ENCODE measurements at places on chromosomes 16 and 17.

GRCh38 chr16:68259007-68259825 lies 5.1 kb upstream of the SLC7A6 start:
- DNase-seq, result no peak

- DNase-seq, result no peak
Measured at GRCh38 chr17:1413281-1413791, 13.3 kb upstream of the YWHAE start.

GRCh38 chr17:45732926-45733505 lies 51.1 kb upstream of the CRHR1 start:
- DNase-seq, result no peak

GRCh38 chr17:46212634-46213435 lies 19.6 kb upstream of the KANSL1 start:
- peak; percentile 9 for DNase-seq

DNA sequence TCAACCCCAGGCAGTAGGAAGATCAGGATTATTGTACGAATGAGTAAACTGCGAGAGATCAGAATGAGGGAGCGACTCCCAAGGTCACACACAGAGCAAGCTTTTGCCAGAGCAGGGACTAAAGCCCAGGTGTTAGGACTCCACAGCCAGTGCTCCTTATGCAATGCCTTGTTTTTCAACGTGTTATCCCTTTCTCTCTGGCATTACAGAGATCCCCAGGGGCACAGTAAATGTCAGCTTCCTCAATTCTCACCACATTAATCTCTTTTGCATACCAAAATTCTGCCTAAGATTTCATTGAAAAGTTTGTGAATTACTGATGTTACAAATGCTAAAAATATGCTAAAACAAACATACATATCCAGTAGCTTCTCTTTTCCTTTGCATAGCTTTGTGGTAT lies 68.1 kb upstream of the CES5A start:
- DNase-seq, result no peak

DNA sequence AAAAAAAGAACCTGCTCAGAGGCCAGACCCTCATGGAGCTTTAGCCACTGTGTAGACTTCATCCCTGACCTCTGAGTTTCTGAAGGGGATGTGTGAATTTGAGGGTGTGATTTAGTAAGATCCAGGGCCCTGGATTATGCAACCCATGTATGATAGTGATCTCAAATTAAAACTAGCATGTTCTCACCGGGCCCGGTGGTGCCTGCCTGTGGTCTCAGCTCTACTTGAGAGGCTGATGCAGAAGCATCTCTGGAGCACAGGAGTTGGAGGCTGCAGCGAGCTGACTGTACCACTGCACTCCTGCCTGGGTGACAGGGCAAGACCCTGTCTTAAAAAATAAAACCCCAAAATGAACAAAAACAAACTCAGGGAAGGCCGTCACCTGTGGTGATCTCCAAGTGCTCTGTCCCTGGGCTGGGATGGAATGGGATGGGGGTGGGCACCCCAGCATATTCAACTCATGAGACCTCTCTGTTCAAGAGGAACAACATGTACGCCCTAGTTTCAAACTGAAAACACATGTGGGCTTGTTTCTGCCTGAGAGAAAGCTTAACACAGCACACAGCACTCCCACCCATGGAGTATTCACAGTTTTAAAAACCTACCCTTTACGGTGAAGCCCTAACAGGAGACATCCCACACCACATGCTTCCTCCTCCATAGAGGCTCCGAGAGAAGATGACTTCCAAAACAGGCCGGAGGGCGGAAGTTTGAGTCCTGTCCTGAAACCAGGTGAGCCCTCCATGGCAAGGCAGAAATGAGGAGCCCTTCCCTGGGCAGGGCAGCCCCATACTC lies 30.1 kb downstream of the GNPTG start:
- no peak for DNase-seq

DNA sequence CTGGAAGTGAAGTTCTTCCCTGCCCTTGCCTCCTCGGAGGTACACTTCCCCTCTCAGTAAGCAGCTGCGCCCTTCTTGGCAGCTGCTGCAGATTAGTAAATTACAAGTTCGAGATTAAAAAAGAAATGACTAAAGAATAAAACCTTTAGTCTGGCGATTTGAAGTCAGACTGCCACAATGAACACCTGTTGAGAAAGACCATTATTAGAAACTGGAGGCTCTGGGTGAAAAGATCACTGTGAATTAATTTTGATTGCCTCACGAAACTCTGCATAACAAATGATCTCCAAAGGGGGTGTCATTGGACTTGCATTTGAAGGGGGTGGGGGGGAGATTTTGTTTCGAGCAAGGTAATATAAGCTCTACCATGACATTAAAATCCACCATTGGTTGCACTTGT lies 39.3 kb downstream of the SALL1 start:
- DNase-seq, result no peak

DNA sequence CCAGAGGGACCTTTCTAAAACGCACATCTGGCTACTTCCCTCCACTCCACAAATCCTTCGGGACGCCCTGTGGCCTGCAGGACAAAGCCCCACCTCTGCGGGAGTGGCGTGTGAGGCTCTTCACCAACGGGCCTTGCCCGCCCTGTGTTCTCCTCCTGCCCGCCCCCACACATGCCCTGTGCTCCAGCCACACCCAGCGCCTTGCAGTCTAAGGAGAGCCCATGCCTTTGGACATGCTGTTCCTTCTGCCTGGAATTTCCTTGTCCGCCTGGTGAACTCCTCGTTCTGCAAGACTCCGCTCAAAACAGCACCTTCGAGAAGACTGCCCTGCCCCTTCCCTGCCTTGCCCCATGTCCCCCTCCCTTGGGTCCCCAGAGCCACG lies 7.4 kb downstream of the ELOB start:
- no peak for DNase-seq

DNA sequence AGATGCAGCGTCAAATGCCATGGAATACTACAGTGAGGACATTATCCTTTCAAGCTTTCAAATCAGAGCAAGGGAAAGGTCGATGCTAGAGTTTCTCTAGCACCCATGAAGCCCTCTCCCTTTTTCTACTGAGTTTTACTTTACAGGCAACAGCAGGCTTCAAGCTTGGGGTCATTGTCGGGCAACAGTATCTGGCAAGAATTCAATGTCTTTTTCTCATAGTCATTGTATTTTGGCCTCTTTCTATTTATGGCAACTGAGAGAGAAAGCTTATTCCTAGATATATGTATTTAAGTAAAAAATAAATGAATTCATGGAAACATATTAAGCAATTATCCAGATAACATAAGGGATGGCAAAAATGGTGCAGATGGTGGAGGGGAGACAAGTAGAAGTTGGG lies 364 bp upstream of the CETP start:
- DNase-seq, result no peak

DNA sequence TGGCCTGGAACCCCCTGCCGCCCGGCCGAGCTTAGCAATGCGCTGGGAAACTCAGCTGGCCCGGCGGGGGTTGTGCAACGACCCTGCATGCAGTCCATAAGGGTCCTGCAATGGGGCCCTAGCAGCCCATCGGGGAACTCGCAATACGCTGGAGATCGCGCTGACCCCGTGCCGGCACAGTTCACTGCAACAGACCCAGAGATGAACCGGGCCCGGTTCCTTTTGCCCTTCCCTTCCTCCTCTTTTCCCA lies 375 bp downstream of the SLC25A11 start:
- DNase-seq, result no peak

GRCh38 chr17:40538019-40538935 lies 27.0 kb downstream of the CCR7 start:
- no peak for DNase-seq

GRCh38 chr16:69465083-69465721 lies 40.8 kb downstream of the CYB5B start:
- no peak for DNase-seq
